Uterus (tissue), 4 donors: ENCODE measurements at places on chromosomes 16 and 17. TPM values are rescaled to one million over a fixed set of nuclear protein-coding genes. Genes with fewer than 3 reads are reported as not detected.
A peak's percentile ranks its signal among the peaks of the same experiment; 100 is the strongest.

DNA sequence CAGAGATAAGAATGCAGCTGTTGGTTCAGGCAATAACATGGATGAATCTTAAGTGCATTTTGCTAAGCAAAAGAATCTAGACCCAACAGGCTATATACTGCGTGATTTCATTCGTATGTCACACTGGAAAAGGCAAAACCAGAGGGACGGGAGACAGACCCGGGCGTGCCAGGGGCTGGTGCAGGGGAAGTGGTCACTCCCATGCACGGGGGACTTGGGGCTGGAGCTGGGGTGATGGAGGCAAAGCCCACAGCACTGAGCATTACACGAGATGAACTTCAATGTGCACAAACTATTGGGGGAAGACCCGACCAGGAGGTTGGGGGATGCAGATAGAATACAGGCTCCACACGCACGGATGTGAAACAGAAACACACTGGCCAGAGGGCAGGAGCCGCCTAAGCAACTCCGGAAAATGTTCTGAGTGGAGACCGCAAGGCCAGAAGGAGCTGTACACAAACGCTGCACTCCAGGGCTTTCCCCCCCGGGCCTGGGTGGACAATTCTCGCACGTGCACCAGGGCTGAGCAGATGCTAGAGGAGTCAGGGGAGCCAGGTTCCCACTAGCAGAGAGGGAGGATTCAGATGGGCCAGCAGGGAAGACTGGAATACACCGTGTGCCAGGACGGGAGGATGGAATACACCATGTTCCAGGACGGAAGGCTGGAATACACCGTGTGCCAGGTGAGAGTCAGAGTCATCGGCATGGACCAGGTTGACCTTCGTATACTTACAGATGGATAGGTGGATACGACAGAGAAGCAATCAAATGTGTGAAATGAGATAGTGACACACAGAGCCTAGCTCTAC is 11.3 kb downstream of the LMF1 start:
- no peak for DNase-seq

DNA sequence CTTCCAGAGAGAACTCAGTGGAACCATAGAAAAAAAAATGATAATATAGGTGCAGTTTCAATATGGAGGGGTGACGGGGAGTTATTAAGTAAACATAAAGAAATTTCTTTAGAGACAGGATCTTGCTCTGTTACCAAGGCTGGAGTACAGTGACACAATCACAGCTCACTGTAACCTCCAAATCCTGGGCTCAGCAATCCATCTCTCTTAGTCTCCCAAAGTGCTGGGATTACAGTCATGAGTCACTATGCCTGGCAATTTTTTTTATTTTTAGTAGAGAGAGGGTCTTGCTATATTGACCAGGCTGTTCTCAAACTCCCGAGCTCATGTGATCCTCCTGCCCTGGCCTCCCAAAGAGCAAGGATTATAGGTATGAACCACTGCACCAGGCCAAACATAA is 48.8 kb downstream of the NLRC5 start:
- DNase-seq: no peak

DNA sequence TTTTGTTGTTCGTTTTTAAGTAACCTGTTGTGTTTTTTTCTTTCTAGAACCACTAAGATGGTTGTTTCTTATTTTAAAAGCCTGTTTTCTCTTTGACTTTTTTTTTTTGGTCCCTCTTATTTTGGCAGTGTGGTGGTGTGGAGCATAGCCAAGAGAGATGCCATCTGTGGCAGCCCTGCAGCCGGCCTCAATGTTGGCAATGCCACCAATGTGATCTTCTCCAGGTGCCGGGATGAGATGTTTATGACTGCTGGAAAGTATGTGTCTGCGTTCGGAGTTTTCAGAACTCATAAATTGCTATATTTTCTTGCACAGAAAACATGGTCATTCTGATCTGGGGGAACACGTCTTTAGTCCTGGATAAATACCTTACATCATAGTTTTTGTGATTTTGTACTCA is 17.6 kb downstream of the CFAP52 start:
- DNase-seq: no peak

- no peak for DNase-seq
Measured at GRCh38 chr17:7019367-7019766, 3.5 kb upstream of the BCL6B start.

GRCh38 chr16:49856672-49857330 is 889 bp upstream of the ZNF423 start:
- DNase-seq: peak; percentile 79

- DNase-seq: peak; percentile 33
Measured at GRCh38 chr16:83137326-83137781, 510.6 kb downstream of the CDH13 start.

The GNG13 gene
- not detected for total RNA-seq

The PRR35 gene
- not detected for total RNA-seq

The MRC2 gene
- 30.7 TPM for total RNA-seq

The KCNG4 gene
- not detected for total RNA-seq
